RWPE2 (cell line): ENCODE measurements at places on chromosomes 4 and X.

DNA sequence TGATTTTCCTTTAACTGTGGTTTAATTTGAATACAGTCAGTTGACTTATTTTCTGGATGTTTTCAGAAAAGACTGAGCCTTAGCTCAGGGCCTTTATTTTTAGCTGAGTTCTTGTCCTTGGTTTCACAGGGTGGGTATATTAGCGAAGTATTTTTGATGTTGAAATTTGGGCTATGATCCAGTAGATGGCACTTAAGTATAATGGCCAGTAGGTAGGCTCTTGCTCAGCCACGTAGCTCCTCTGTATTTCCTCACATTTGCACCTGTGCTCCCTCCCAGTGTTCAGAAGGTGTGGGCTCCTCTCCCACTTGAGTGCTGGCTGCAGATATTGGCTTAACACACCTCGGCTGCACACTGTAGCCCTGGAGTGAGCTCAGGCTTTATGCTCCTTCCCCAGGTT, 549.9 kb upstream of the AMOT start:
- H3K27me3 ChIP-seq = no peaks in the 10 kb centered on the region
- no peak for DNase-seq
- no peaks in the 10 kb centered on the region for H3K4me1 ChIP-seq

GRCh38 chrX:22097012-22097694, 65.0 kb downstream of the PHEX start:
- no peak overlapping the region for H3K4me3 ChIP-seq
- DNase-seq = no peak
- H3K36me3 ChIP-seq = no peaks in the 10 kb centered on the region
- no peaks in the 10 kb centered on the region for H3K27me3 ChIP-seq
- H3K27ac ChIP-seq = peak overlapping the region; percentile 59

DNA sequence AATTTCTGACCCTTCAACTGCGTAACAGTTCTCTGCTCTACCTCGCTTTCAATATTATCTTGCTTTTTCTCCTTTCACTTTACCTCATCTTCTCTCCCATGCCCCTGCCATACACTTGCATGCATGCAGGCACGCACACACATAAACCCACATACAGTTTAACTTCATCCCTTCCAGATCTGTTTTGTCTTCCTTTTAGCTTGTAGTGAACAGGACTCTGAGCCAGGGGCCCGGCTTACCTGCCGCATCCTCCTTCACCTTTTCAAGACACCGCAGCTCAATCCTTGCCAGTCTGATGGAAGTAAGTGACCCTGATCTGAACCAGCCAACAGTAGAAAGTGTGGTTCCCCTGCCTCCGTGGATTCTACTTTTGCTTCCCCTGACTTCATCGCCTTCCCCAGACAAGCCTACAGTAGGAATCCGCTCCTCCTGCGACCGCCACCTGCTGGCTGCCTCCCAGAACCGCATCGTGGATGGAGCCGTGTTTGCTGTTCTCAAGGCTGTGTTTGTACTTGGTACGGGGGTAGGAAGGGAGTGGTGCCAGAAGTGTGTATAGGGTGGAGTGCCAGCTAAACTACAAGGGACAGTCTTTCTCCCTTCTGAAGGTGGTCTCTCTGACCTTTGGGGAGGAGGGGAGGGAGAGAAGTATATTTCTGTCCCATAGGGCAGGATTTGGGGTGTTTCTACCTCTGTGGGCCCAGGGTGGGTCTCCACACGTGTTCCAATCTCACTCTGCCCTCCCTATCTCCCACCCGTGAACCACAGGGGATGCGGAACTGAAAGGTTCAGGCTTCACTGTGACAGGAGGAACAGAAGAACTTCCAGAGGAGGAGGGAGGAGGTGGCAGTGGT, 10.7 kb downstream of the MED12 start:
- H3K4me3 ChIP-seq = no peak overlapping the region
- no peak for DNase-seq
- no peak overlapping the region for H3K27ac ChIP-seq
- H3K36me3 ChIP-seq = peaks cover 19% of the 10 kb centered on the region

- no peak overlapping the region for H3K27ac ChIP-seq
- no peak overlapping the region for H3K4me3 ChIP-seq
- DNase-seq = no peak
Observed at GRCh38 chr4:24168658-24169057, 278.8 kb upstream of the PPARGC1A start.

DNA sequence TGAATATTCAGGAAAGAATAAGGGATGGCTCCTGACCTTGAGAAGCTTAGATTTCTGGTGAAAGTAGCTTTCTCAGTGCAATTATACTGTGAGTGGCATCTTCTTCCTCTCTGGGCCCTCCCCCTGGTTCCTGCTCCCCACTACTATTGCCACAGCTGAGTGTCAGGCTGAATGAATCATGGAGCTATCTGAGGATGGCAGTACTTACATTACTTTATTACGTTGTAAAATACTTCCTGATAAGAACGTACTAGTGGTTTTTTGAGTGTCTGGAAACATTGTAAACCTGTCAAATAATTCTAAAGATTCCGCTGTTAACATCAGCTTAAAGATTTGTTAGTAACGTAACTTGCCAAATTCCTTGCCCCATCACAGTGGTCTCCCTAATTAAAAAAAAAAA, 36.2 kb downstream of the ARHGAP10 start:
- peaks cover 58% of the 10 kb centered on the region for H3K4me1 ChIP-seq
- H3K27ac ChIP-seq = peak overlapping the region; percentile 93
- no peaks in the 10 kb centered on the region for H3K36me3 ChIP-seq
- no peak for DNase-seq
- no peaks in the 10 kb centered on the region for H3K27me3 ChIP-seq

DNA sequence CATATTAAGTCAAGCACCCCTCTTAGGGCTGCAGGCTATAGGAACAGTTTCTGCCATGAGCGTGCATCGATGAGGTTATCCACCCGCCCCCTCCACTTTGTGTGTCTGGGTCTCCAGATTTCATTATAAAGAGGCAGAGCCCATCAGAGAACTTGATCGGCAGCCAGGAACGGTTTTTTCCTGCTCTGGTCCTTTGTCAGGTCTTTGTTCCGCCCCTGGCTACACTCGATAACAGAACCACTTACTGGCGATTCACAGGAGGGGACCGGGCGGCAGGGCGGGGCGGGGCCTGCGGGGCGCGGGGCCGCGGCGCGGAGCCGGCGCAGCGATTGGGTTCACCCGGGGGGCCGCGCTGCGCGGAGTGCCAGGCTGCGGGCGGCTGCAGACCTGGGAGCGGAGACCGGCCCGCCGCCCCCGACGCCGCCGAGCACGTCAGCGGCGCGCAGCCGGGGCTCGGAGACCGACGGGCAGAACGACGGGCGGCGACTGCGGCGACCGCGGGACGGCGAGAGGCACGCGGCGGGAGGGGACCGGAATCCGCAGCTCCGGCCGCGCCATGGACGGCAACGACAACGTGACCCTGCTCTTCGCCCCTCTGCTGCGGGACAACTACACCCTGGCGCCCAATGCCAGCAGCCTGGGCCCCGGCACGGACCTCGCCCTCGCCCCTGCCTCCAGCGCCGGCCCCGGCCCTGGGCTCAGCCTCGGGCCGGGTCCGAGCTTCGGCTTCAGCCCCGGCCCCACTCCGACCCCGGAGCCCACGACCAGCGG, at the start of gene SLC10A4:
TSS of gene SLC10A4 (plus strand) at position 338 of the 771 bp plus-strand sequence. CDS start at position 557, 219 bp downstream.
- no peak within 1 kb of the TSS for H3K27ac ChIP-seq
- H3K27me3 ChIP-seq = peaks cover 54% of the 10 kb centered on the region
- H3K4me3 ChIP-seq = peak within 1 kb of the TSS; percentile 3
- DNase-seq = no peak

DNA sequence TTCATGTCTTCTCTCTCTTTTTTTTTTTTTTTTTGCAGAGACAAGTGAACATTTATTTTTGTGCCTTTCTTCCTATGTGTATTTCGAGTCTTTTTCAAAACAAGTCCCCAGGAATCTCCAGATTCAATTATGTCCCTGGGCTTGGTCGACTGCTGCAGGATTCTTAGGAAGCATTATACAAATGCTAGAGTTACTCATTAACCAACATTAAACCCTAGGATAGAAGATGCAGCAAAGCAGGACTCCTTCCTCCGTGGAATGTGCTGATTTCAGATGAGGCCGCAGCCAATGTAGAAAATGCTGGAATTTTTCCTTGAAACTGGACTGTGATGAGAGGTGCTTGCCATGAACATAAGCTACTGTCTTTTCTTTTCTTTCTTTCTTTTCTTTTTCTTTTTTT, 3.4 kb downstream of the ZNF81 start:
- DNase-seq = no peak
- H3K27ac ChIP-seq = no peak overlapping the region
- no peak overlapping the region for H3K4me3 ChIP-seq
- H3K4me1 ChIP-seq = no peaks in the 10 kb centered on the region
- H3K36me3 ChIP-seq = no peaks in the 10 kb centered on the region

DNA sequence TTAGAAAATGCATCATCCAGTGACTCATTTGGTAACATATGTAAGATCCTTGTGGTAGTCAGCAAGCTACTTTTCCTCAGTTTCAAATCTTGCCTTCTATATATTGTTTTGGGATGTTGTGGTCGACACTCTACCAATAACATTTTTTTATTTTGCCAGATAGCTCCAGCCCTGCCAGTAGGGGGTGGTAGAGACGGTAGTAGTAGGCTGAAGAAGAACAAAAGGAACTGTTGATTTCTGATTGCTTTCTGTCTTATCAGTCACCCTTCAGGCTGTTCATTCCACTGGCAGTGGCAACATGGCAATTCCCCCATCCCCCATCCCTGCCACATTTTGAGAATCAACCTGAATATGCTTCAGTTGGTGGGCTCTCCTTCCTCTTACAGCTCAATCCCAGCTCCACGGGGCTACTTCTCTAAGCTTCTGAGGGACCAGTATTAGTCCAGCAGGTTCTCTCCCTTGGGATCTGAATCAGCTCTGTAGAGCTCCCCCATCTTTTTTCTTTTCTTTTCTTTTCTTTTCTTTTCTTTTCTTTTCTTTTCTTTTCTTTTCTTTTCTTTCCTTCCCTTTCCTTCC, 171.5 kb upstream of the VEGFC start:
- no peak overlapping the region for H3K27ac ChIP-seq
- no peak overlapping the region for H3K4me3 ChIP-seq
- H3K36me3 ChIP-seq = no peaks in the 10 kb centered on the region
- DNase-seq = no peak

DNA sequence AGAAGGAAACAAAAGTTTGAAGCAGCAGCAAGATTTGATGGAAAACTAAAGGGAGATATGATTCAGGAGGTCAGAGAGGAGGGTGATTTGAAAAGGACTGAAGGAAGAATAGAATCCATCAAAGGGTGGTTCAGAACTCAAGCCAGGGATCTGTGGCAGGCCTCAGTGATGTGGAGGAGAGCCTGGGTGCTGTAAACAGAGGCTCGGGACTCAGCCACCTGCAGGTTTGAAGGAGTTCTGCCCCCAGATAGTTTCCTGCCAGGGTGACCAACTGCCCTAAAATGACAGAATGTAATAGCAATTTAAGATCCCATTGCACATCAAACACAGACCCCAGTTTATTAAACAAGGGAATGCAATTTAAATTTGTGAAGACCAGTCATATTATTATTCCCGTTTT, 204.0 kb upstream of the FAT1 start:
- H3K4me1 ChIP-seq = peaks cover 26% of the 10 kb centered on the region
- no peaks in the 10 kb centered on the region for H3K27me3 ChIP-seq
- DNase-seq = no peak
- H3K27ac ChIP-seq = no peak overlapping the region
- no peak overlapping the region for H3K4me3 ChIP-seq
- H3K36me3 ChIP-seq = no peaks in the 10 kb centered on the region

DNA sequence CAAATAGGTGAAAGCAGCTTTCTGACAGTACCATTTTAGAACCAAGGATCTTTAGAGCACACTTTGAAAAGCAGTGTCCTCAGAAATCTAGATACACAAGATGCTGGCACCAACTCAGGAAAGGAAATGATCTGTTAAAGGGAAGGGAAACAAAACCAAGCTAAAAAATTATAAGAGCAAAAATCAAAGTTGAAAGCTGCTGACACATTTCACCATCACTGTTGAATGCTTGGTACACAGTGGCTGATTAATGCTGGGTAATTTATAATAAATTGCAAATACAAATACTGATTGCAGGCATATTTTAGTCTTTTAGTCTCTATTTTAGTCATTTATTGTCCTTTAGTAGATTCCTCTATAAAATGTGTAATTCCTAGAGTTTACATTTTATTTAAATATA, 1540.1 kb upstream of the PCDH10 start:
- no peak for DNase-seq
- peaks cover 41% of the 10 kb centered on the region for H3K4me1 ChIP-seq
- peak overlapping the region; percentile 87 for H3K27ac ChIP-seq

DNA sequence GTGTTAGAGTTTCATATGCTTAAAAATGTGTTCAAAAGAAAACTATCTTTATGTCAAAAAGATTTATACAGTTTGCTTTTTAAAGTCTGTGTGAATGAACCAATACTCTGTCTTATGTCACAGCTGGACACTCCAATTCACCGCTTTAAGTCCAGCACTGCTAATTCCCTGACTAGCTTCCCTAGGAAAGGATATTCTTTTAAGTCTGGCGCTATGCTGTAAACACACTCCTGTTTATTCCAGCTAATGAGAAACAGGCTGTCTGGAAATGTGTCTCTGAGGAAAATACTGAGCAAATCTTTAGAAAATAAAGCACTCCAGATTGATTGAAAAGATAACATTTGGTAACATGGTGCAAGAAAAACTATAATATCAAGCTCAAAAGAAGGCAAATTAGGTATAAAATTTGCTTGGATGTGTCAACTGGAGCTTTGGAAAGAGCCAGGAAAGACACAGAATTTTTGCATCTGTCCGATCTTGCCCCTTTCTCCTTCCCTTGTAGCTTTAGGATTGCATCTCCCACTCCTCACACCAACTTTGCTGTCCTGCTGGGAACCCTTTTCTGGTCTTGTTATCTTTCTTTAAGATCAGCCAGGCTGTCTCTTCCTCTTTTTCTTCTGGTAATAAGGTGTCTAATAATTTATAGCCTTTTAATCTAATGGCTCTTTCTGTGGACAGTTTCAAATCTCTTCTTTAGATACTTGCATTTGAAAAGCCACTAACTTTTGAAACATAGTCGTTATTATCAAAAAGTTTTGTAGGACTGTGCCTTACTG, 40.9 kb upstream of the VEGFC start:
- no peaks in the 10 kb centered on the region for H3K36me3 ChIP-seq
- no peak overlapping the region for H3K27ac ChIP-seq
- no peaks in the 10 kb centered on the region for H3K27me3 ChIP-seq
- peaks cover 15% of the 10 kb centered on the region for H3K4me1 ChIP-seq

- no peaks in the 10 kb centered on the region for H3K4me1 ChIP-seq
- H3K36me3 ChIP-seq = no peaks in the 10 kb centered on the region
- H3K27ac ChIP-seq = no peak overlapping the region
- H3K27me3 ChIP-seq = no peaks in the 10 kb centered on the region
Observed at GRCh38 chrX:38616904-38617303, 55.6 kb downstream of the TSPAN7 start.

DNA sequence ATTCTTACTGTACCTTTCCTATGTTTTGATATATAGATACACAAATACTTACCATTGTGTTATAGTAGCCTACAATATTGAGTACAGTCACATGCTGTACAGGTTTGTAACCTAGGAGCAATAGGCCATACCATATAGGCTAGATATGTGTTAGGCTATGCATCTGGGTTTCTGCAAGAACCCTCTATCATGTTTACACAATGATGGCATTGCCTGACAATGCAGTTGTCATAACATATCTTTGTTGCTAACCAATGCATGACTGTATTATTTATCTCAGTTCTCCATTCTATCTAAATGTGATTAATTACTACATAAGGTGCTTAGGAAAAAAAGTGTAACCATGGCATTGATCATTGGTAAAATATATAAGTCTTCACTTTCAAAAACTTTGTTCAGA, 10.0 kb upstream of the SPCS3 start:
- peaks cover 7% of the 10 kb centered on the region for H3K4me1 ChIP-seq
- no peak for DNase-seq
- no peaks in the 10 kb centered on the region for H3K36me3 ChIP-seq
- no peak overlapping the region for H3K4me3 ChIP-seq
- no peak overlapping the region for H3K27ac ChIP-seq
